CD8-positive, alpha-beta memory T cell (primary cell): ENCODE measurements at places on chromosomes 12 and 14. TPM values are rescaled to one million over a fixed set of nuclear protein-coding genes. Genes with fewer than 3 reads are reported as not detected.

NEUROD4 gene
- not detected for total RNA-seq

PLEKHD1 gene
- total RNA-seq: 0.11 TPM

MRPL51 gene
- total RNA-seq: 317 TPM

AKT1 gene
- 150 TPM for total RNA-seq

LRP1-AS gene
- not detected for total RNA-seq

CLEC1B gene
- total RNA-seq: not detected

ACRBP gene
- total RNA-seq: 2.0 TPM

PPTC7 gene
- 52.0 TPM for total RNA-seq
